ENCODE measurements at places on chromosomes 12 and 14.

DNA sequence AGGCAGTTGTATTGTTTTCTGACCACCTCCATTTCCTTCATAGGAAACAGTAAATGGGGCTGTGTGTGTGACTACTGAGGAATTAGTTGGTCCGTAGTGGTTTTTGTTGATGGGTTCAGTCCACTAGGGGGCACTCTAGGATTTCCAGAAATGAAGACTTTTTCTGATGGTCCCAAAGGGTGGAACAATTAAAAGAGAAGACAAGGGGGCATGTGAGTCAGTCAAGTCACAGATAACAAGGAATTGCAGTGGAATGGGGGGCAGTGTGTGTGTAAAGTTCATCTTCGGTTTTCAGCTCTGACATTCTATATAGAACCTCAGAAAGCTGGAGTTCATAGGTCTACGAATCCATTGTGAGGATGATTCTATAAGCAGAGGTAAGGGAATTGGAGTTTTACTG, 186.6 kb upstream of the OR4E1 start:
- no peak for DNase-seq

DNA sequence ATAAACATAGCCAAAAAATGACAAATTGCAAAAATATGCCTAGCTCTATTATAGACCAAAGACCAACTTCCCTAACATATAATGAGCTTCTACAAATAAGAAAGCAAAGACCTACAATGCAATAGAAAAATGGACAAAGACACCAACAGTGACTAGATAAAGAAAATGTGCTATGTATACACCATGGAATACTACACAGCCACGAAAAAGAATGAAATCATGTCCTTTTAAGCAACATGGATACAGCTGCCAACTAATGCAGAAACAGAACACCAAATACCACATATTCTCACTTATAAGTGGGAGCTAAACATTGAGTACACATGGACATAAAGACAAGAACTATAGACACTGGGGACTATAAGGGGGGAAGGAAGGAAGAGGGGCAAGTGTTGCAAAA, 10.9 kb upstream of the PCNX1 start:
- DNase-seq, result no peak

DNA sequence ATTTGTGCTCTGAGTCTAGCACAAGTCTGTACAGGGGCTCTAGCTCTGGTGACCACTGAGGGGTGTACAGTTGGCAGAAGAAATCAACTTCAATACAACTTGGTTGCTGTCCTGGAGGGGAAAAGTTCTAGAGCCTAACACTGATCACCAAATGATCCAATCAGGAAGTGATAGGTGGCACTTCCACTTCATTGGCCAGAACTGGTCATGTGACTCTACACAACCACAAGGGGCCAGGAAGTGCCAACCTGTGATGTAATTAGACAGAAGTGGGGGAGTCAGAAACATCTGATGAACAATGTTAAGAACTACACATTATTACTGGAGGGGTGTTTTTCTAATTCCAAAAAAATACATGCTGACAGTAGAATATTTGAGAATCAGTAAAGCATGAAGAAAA, 401.6 kb downstream of the VRK1 start:
- no peak for DNase-seq

DNA sequence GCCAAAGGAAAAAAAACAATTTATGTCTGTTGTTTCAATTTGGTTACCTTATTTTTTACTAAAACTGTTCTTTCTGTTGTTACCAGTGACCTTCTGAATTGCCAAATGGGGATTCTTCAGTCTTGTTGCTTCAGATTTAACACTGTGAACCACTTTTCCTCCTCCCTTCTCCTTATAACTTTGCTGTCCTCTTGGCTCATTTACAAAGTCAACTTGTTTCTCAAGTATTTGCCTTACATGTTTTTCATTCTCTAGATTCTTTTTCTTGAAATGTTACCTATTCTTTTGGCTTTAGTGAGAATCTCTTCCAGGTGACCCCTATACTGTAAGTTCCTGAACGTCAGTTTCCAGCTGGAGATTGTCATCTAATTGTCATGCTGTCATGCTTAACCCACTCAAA, 19.4 kb downstream of the FUT8 start:
- DNase-seq, result no peak

DNA sequence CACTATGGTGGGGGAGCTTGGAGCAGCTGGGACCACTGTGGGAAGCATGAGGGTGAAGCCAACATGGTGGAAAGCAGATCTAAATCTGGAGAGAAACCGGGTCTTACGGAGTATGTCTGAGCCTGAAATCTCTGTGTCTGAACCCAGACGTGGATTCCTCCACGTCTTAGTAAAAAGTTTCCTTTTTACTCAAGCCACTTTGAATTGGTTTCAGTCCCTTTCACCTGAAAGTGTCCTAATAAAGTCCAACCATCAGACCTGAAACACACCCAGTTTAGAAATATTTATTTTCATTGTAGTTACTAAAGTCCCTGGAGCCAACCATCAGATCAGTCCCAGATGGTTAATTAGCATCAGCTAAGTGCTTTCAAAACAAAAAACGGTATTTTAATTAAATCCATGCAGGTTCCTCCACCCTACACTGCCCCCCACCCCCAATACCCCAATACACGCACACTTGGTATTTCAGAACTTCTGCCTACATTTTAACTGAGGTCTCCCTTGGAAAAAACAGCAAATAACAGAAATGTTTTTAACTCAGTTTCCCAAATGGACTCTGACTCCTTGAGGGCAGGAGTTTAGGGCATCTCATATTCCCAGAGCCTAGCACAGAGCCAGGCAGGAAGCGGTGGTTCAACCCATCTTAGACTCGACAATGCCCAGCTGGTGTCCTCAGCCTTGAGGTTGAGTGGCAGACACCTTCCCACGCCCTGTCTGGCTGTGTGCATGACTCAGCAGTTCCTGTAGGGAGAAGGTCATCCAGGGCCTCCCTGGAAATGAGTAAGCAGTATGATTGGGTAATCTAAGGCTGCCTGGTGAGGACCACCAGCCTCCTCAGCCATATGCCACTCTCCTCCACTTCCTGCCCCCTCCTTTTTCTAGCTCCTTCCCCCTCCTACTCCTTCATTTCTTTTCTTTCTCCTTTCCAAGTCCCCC, 175.8 kb downstream of the TTC8 start:
- no peak for DNase-seq

All from stimulated activated CD4-positive, alpha-beta T cell treated with anti-CD3 and anti-CD28 coated beads, Interleukin-1b, Interleukin-23, amount 100 ng/mL, for 1 hour (primary cell).